ENCODE measurements at places on chromosomes 1 and 21.

- DNase-seq = no peak
Observed at GRCh38 chr1:47793563-47793962, 203.6 kb downstream of the TRABD2B start.

- DNase-seq = peak; percentile 82
Observed at GRCh38 chr1:49060766-49061165, 284.1 kb upstream of the BEND5 start.

GRCh38 chr1:186838380-186839040 is 9.8 kb downstream of the PLA2G4A start:
- DNase-seq = no peak

DNA sequence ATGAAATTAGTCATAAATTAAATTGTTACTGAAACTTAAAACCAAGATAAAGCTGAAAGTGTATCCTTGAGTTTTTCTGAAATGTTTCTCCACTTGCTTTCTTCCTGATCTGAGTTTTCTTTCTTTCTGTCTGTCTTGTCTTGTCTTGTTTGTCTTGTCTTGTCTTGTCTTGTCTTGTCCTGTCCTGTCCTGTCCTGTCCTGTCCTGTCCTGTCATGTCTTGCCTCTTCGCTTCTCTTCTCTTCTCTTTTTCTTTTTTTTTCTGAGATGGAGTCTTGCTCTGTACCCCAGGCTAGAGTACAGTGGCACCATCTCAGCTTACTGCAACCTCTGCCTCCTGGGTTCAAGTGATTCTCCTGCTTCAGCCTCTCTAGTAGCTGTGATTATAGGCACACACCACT is 73.7 kb downstream of the ADGRL2 start:
- DNase-seq = no peak

- no peak for DNase-seq
Observed at GRCh38 chr1:82704393-82704792, 903.7 kb downstream of the ADGRL2 start.

GRCh38 chr1:236122176-236122575 is 20.2 kb upstream of the GPR137B start:
- no peak for DNase-seq

Data from AG08395 (cell line).